Stimulated activated CD8-positive, alpha-beta memory T cell treated with anti-CD3 and anti-CD28 coated beads, Interleukin-7, amount 100 ng/mL, for 1 hour (primary cell): ENCODE measurements at places on chromosomes 16 and 17.

- no peak for DNase-seq
Observed at GRCh38 chr16:20844054-20844453, 37.7 kb downstream of the REXO5 start.

DNA sequence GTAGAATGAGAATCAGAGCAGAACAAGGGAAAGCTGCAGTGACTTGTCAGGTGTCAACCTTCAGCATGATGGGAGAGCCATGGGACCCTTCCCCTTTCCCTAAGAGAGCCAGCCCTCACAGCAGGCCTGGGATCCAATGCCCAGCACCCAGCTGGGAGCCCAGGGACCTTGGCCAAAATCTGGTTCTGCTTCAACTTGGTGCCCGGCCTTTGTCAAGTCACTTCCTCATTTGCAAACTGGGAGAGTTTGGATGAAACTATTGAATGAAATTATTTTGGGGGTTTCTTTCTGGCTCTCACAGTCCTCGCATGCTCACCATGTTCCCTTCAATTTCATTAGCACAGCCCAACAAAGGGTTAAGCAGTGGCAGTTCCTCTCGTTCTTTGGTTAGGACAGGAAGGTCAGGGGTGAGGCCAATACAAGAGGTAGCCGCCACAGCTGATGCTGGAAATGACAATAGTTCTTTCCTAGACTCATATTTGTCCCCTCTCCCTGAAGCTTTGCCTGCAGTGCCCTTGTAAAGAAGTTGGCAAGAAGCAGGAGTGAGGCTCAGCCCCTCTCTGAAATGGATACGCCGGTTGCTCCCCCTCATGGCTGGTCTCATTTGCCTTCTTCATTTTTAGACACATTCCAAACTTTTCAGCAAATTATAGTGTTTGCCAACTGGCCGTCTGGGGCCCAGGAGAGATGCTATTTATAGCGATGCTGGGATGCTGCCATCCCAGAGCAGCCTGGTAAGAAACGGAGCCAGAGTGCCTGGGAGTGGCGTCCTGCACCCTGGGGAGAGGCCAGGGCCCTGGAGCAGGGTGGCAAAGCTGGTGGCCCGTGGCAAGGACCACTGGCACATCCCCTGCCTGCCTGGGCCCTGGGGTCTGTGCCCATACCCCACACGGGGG lies 34.5 kb upstream of the MEOX1 start:
- no peak for DNase-seq

GRCh38 chr16:24253192-24253591 lies 2.9 kb upstream of the CACNG3 start:
- no peak for DNase-seq

DNA sequence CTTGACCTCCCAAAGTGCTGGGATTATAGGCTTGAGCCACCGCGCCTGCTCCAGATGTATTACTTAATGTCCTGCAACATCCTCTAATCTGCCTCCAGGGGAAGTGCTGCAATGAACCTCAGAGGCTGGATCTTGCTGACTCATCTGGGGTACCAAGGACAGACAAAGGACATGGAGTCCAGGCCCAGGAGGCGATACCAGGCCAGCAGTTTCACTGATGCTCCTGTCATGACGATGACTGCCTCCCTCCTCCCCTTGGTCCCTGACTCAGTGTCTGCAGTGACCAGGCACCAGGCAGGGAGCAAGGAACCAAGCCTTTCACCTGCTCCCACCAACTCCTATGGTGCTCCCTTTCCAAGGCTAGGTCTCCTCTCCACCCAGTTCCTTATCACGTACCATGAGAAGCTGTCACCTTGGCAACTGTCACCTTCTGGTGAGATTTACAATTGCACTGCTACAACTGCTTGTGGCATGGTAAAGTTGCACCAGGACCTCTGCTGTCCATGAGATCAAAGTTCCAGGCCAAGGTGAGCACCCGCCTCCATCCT lies 21.6 kb upstream of the PHOSPHO1 start:
- DNase-seq: no peak

- DNase-seq: no peak
Observed at GRCh38 chr16:12529582-12529981, 274.1 kb downstream of the CPPED1 start.

- DNase-seq: no peak
Observed at GRCh38 chr17:48373883-48374282, 56.1 kb downstream of the SKAP1 start.

- DNase-seq: no peak
Observed at GRCh38 chr16:11677959-11678881, 10.0 kb downstream of the SNN start.

GRCh38 chr16:56984639-56985038 lies 4.7 kb upstream of the NLRC5 start:
- no peak for DNase-seq

DNA sequence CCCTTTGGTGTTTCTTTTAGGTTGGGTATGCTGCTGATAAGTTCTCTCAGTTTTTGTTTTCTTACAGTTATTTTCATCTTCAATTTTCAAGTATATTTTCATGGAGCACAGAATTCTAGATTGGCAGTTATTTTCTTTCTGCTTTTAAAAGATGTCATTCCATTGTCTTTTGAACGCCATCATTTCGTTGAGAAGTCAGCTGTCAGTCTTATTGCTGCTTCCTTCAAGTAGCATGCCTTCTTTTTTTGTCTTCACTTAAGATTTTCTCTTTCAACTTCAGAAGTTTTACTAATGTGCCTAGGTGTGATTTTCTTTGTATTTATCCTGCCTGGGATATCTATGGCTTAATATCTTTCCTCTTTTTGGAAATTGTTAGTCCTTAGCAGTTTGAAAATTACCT lies 262.2 kb upstream of the PMFBP1 start:
- DNase-seq: no peak
